ENCODE measurements at places on chromosomes 13 and 19. TPM values are rescaled to one million over a fixed set of nuclear protein-coding genes. Genes with fewer than 3 reads are reported as not detected.

DNA sequence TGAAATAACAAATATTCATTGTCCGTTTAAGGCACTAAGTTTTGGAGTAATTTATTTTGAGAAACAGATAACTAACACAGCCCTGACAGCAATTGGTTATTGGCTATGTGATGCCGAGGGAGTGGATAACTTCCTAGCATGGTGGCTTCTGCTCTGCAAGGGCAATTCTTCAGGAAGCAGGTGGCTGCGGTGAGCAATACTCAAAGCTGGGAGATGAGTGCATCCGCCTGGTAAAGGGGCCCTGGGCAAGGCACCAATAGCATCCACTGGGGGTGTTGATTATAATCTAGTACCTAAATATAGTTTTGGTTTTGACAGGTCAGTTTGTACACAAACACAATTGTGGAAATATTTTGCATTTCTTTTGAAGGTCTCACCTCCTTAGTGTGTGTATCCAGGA lies 41.0 kb downstream of the CCDC70 start:
- no peak for DNase-seq

- DNase-seq, result no peak
These were observed 4.6 kb downstream of the ANKRD10 start for GRCh38 chr13:110910013-110910890.

GRCh38 chr19:11578258-11579142 lies 1.1 kb upstream of the ACP5 start:
- DNase-seq, result no peak

DNA sequence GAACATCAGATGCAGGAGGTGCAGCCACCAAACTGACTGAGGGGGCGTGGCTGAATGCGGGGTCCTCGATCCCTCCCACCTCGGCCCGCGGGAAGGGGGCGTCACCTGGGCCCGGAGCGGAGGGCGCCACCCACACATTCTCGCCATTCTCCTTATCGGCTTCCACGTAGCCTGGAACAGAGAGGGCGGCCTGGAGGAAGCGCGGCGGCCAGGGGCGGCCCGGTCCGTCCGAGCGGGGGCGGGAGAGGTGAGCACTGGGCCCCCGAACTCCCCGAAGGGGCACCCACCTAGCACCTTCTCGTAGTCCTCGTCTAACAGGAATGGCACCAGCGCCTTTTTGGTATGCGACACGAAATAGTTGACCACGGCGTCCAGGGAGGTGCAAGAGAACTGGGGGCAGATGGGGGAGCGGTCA lies 11.8 kb downstream of the STAP2 start:
- DNase-seq, result no peak

- DNase-seq, result no peak
These were observed 67.0 kb downstream of the USP12 start for GRCh38 chr13:27104606-27105005.

GRCh38 chr13:112967686-112968379 lies 1.2 kb upstream of the MCF2L start:
- DNase-seq, result no peak

DNA sequence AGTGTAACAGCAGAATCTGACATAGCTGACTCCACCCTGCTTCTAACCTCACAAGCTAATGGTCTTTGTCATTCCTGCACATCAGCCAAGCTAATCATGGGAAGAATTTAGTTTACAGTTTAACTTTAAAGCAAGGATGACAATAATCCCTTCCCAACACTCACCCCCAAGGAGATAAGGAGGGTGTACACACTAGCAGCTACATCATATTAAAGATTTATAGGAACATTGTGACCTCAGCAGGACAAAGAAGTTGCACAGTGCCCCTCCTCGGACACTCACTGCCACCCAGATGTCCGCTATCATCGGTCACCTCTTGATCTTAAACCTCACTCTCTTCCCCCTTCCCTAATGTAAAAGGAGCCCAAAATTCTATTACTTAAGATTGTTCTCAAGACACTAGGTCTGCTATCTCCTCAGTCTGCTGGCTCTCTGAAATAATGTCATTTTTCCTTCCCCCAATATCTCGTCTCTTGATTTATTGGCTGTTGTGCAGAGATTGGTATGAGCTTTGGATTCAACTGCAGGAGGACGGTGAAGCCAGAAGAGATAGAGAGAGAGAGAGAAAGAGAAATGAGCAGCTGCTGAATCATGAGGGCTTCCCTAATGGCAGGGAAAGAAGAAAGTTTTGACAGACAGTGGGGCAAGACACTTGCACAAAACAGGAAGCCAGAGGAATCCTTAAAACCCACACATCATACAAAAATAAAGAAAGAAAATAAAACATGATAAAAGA lies 17.5 kb upstream of the FFAR2 start:
- DNase-seq, result no peak

GRCh38 chr19:46225558-46226004 lies 4.0 kb upstream of the IGFL1 start:
- no peak for DNase-seq

DNA sequence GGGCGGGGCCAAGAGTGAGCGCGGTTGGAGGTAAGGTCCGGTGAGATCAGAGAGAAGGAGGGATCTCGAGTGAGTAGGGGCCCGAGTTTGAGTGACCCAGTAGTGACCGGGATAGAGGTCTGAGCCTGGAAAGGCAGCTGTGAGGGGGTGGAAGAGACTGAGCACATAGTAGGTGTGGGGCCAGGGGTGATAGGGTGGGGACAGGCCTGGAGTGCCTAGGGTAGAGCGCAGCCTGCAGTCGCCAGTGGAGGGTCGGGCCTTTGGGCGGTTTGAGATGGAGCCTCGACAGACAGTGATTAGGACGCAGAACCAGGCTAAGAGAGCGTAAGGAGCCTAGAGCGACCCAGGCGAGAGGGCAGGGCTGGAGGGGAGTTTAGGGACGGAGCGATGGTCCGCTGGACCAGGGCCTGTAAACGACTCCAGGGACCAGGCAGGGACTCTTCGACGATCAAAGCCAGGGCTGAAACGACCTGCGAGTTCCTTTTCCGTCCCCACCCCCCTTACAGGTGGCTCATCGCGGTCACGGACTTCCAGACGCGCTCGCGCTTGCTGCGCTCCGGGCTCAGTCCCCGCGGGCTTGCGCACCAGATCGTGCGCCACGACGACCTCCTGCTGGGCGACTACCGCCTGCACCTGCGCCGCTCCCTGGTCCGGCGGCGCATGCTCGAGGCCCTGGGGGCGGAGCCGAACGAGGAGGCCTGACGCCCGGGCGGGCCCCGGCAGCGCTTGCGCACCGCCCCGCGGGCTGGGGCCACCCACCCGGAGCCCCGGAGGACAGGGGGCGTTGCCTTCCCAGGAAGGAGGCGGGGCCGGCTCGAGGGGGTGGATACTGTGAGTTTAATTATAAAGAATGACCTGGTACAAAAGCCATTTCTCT lies 9.4 kb downstream of the C19orf81 start:
- peak; percentile 83 for DNase-seq

- no peak for DNase-seq
These were observed 2.0 kb downstream of the LRCH1 start for GRCh38 chr13:46554951-46555350.

DNA sequence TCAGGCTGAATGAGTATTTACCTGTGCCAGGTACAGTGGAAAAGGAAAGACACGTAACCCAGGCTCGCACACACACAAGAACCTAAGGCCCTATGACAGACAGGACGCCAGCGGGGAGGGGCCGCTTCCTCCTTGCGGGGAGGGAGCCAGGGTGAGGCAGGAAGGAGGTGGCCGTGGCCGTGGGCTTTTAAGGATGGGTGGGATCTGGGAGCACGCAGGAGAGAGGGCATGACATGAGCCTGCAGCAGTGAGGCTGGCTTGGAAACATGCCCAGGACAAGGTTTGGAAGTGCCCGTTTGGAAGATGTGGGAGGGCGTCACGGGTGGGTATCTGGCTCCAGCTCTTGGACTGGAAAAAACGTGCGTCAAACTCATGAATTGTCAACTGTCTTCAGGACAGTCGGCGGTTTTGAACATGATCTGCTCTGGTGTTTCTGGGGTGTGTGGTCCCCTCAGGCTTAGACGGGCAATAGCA lies 20.1 kb downstream of the SH3GL1 start:
- DNase-seq, result no peak

DNA sequence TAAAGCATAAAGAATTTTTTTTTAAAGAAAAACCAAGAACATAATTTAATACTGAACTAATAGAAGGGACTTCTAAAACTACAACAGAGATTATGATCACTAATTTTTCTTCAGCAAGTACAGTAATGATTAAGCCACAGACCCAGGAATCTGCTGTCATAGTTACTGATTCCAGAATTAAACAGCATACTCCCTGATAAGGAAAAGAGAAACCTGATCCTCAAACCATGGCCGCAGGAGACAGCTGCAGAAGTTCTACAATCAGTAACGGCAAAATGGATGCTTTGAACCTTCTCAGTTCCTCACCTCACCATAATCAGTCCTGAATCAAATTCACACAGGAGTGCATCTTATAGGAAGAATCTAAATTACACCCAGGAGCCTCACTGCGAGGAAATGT lies 939.0 kb upstream of the SLITRK1 start:
- DNase-seq, result no peak

GRCh38 chr13:43057653-43058317 lies 34.4 kb downstream of the DNAJC15 start:
- DNase-seq, result no peak

DNA sequence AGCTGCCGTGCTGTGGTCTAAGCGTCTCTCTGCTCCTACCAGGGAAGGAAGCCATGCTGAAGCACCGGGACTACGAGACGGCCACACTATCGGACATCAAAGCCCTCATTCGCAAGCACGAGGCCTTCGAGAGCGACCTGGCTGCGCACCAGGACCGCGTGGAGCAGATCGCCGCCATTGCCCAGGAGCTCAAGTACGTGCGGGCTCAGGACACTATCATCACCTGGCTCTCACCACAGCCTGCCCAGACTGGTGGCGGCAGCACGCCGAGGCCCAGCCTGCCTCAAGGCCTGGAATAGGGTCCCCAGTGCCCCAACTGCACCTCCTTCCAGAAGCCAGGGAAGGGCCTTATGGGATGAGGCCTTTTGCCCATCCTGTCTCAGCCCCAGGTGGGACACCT lies 22.8 kb downstream of the CAPN12 start:
- no peak for DNase-seq

DNA sequence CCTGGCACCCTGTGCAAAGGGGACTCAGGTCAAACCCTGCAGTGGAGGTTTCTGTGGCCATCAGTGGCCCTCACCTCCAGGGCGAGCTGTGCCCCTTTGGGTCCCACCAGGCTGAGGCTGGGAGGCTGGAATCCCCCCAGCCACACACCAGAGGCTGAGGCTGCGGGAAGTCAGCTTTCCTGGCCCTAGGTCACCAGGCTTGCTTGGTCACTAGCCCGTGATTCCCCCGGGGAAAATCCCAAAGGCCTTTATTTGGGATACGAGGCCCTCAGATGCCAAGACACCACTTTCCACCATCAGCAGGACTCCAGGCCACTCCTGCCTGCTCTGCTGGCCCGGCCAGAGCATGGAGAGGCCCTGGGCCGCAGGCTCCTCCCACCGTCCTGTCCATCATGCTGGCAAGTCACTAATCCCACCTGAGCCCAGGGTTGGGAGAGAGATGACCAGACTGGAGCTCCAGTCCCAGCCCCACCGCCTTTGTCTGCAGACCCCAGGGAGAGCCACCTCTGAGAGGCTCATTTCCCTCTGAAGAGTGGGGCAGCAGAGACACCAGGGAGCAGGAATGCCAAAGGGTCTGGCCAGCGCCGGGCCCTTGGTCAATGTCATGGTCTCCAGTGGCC lies 4.7 kb downstream of the NKPD1 start:
- DNase-seq, result no peak

The CEACAM3 gene
- not detected for total RNA-seq

GRCh38 chr19:35295792-35296462 lies 4.0 kb downstream of the MAG start:
- DNase-seq, result no peak

The TM9SF2 gene
- total RNA-seq, result 109 TPM

GRCh38 chr19:40671404-40671803 lies 19.0 kb downstream of the NUMBL start:
- DNase-seq, result no peak

The TPTE2 gene
- total RNA-seq, result not detected

GRCh38 chr13:107554460-107554859 lies 660.9 kb downstream of the LIG4 start:
- DNase-seq, result no peak

The ADAMTSL5 gene
- 4.8 TPM for total RNA-seq

- no peak for DNase-seq
These were observed 35.1 kb downstream of the NAXD start for GRCh38 chr13:110650436-110650835.

DNA sequence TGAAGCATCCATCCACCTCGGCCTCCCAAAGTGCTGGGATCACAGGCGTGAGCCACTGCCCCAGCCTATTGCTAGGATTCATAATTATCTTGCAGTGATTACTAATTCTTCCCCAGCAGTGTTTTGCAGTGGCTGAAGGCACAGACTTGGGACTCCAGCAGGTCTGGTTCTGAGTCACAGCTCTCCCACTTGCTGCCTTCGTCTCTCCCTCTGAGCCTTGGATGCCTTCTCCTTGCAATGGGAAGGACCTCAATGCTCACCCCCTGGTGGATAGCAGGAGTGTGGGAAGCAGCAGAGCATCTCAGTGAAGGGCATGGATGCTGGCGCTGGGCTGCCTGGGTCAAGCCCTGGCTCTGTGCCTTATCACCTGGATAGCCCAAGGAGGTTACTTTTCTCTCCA lies 37.6 kb upstream of the SHKBP1 start:
- DNase-seq, result no peak

The RGS9BP gene
- total RNA-seq, result 0.10 TPM

DNA sequence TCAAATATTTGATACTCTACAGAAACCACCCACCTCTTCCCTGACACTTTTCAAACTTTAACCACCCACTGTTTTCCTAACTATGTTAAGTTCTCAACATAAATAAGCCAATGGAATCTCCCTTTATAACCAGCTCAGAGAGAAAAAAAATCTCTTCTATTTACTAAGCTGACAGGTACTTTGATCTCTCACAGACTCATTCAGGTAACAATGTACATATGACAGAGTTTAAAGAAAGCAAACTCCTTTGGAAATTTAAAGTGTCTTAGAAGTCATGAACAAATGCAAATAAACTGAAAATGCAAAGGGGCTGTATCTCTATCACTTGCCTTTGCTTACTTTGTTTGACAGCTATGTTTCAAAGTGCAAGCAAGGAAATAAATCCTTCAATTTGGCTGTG lies 109.3 kb downstream of the KLF12 start:
- no peak for DNase-seq

All from progenitor cell of endocrine pancreas (in vitro differentiated cells).